ENCODE measurements at places on chromosomes 2 and 18. TPM values are rescaled to one million over a fixed set of nuclear protein-coding genes. Genes with fewer than 3 reads are reported as not detected.

C2orf81 gene
- 3.5 TPM for total RNA-seq

LAMA1 gene
- not detected for total RNA-seq

TDRD15 gene
- not detected for total RNA-seq

RBFA gene
- 12.8 TPM for total RNA-seq

IL37 gene
- not detected for total RNA-seq

EPHA4 gene
- total RNA-seq, result 28.1 TPM

IL18R1 gene
- total RNA-seq, result 10.5 TPM

LHCGR gene
- not detected for total RNA-seq

OSBPL6 gene
- total RNA-seq, result 0.29 TPM

WDR7 gene
- total RNA-seq, result 150 TPM

FOXD4L1 gene
- total RNA-seq, result 0.58 TPM

CAVIN2 gene
- 21.0 TPM for total RNA-seq

ANKRD12 gene
- 53.1 TPM for total RNA-seq

GPR45 gene
- total RNA-seq, result not detected
